Non-pigmented ciliary epithelial cell (primary cell): ENCODE measurements at places on chromosomes 3 and 15.

GRCh38 chr15:56468401-56468800 is 3.5 kb upstream of the MNS1 start:
- no peak for DNase-seq

- no peak for DNase-seq
These were observed 78.1 kb downstream of the COL8A1 start for GRCh38 chr3:99716463-99716995.

DNA sequence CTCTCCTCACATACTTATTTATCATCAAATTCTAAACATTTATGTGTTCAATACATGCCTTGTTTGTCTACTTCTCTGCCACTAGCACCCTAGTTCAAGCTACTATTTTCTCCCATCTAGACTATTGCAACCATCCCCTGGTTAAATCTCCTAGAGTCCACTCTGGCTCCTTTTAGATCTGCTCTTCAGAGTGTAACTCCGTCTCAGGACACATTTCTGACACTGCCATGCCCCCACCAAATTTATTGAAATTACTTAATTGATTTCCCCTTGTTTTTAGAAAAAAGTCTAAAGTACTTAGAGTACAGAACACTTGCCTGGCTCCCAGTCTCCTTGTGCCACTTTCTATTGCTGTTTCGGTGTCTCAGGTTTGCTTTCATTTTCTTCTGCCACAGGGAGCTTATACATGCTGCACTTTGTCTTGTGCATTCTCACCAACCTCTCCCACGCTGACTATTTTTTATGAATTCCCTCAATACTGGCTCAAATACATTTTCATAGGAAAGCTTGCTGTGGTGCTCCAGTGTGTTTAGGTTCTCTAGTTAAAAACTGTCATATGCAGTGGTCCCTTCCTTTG is 792.3 kb downstream of the DIPK2A start:
- DNase-seq: no peak

DNA sequence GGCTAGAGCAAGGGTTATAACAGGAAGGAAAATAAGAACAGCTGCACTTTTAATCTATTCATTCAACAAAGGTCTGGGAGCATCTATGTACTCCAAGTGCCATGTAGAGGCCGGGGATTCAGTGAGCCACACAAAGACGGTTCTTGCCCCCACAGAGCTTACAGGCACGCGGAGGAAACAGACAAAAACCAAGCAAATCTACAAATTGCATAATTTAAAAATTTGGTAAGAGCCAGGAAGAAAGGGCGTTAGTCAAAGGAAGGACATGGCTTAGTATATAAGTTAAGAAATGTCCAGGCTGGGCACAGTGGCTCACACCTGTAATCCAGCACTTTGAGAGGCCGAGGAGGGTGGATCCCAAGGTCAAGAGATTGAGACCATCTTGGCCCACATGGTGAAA is 10.4 kb upstream of the GREM1 start:
- DNase-seq: no peak

GRCh38 chr3:39260957-39261356 is 18.9 kb downstream of the CX3CR1 start:
- peak; percentile 37 for DNase-seq

DNA sequence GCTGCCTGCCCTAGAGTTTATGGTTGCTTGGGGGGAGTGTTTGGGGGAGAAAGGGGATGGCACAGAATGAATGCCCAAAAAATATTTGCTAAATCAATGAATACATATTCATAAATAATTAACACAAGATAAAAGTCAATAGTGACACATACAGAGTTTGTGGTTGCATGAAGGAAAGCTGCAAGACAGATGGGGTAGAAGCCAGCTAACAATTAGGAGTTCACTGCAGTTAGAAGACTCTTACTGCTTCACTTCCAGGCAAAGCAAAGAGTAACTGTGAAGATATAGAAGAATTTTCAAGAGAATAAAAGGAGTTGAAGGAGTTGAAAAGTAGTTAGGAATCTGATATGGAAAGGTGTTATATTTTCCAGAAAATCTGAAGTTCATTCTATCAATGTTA is 72.4 kb downstream of the ZNF280D start:
- no peak for DNase-seq

- no peak for DNase-seq
These were observed 116.1 kb upstream of the IL12A start for GRCh38 chr3:159872374-159873109.

GRCh38 chr3:126927401-126927750 is 55.5 kb upstream of the PLXNA1 start:
- DNase-seq: no peak

- no peak for DNase-seq
These were observed 1.8 kb downstream of the MKRN2 start for GRCh38 chr3:12558706-12559105.

DNA sequence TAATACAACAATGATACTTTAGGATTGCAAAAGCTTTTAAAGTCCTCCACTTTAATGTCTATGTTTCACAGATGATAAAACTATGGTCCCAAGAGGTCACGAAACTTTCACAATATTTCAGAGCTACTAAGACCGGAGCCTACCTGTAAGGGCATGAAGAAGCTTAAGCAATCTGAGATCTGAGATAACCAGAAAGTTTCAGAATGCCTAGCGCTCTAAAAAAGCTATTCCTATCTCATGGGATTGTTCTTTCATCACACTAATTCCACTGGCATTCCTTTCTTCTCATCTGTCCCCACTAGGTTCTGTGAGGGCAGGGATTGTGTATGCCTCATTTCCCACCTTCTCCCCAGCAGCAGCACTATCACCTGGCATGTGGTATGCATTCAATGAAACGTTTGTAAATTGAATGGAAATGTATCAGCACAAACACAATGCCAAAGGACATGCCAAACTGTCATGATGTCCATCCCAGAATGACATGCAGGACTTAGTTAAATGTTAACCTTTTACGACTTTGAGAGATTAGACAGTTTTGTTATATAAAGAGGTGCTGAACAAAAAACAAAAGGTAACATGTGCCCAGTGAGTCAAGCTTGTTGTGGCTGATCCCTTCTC is 104.7 kb upstream of the NR2F2 start:
- DNase-seq: no peak
